ENCODE measurements at places on chromosomes 2 and 18.

DNA sequence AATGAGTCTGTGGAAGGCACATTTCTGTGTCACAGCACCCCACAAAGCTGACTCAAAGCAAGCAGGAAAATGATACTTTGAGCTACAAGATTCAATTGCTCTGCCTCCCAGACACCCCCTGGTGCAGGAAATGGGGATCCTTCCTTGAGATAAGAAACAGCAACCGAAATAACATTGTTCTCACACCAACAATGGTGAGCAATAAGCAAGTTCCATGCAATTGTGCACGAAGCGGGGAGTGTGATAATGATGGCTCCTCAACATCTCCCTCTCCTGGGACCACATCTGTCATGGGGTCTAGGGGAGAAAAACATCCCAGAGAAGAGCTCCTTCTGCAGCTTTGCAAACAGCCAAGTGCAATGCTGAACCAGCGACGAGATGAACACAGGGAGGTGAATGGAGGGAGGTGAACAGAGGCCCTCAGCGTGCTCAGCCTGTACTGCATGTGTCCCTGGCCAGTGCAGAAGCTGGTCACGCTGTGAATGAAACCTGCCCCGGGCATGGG, 67.7 kb downstream of the PDCL3 start:
- no peak for DNase-seq

- DNase-seq: no peak
Measured at GRCh38 chr2:220353897-220354296, 726.5 kb downstream of the SLC4A3 start.

DNA sequence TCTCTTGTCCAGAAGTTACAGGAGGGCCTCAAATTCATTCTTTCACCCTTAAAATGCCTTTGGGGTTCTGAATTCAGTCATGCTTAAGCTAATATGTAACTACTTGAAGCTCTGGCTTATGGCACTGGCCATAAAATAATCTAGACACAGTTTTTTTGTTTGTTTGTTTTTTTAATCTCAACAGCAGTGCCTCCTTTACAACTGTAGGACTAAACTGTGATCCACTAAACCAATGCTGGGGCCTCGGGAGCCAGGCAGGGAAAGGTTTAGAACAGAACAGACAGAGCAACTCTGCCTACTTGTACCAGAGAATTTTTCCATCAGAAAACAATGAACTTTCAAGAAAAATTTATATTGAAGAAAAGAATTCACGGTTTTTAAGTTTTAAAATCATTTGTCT, 1.7 kb downstream of the STAM2 start:
- no peak for DNase-seq

GRCh38 chr18:25921677-25922421, 168.6 kb downstream of the SS18 start:
- DNase-seq: peak; percentile 47

DNA sequence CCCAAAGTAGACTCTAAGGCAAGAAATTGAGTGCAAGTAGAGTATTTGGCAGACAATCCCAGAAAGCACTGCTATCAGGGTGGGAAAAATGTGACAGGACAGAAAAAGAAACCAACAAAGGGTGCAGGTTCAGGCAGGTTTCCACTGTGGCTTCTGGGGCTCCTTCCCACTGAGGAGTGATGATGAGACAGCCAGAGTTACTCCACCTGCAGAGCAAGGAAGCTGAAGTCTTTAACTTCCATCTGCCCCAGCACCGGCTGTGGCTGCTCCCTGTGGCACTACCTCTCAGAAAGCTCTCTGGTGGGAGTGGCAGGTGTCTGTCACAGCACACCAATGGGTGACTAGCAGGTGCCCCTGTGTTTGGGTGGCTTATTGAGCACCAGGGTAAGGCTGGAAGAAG, 37.6 kb upstream of the ACKR3 start:
- no peak for DNase-seq

DNA sequence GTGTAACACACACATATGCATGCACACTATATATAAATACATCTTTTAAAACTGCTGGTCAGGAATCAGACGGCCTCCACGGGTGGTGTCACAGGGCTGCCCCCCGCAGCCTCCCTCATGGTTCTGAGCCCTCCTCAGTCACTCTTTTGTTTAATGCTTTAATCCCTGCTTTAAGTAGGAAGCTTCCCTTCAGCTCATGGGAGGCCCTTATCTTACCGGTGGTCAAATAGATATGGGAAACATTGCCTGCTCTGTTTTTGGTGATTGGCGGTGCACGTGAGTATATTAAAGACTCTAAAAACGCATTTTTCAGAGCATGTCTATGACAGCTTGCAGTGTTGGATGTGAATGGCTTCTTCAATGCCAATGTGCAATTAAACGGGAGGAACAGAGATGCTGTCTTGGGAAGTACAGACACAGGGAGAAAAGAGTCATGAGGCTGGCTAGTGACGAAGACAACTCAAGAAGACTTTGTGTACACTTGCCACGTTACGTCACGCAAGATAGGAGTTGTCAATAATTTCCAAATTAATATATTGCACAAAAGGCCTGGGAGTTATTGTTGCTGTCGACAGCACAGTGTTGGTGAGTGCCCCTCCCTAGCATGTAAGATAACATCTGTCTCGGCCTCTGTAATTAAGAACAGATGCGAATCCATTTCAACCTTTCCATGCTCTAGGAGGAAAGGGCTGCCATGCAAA, 23.3 kb downstream of the GNLY start:
- no peak for DNase-seq

DNA sequence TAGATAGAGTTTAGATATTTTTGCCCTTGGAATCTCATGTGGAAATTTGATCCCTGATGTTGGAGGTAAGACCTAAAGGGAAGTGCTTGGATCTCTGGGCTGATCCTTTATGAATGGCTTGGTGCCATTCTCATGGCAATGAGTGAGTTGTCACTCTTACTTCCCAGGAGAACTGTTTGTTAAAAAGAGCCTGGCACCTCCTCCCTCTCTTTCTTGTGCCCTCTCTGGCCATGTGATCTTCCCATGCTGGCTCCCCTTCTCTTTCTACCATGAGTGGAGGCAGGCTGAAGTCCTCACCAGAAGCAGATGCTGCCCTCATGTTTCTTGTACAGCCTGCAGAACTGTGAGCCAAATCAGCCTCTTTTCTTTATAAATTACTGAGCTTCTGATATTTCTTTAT, 276.9 kb downstream of the ZNF804A start:
- DNase-seq: no peak

GRCh38 chr2:96546321-96546720, 9.8 kb downstream of the ARID5A start:
- DNase-seq: no peak

DNA sequence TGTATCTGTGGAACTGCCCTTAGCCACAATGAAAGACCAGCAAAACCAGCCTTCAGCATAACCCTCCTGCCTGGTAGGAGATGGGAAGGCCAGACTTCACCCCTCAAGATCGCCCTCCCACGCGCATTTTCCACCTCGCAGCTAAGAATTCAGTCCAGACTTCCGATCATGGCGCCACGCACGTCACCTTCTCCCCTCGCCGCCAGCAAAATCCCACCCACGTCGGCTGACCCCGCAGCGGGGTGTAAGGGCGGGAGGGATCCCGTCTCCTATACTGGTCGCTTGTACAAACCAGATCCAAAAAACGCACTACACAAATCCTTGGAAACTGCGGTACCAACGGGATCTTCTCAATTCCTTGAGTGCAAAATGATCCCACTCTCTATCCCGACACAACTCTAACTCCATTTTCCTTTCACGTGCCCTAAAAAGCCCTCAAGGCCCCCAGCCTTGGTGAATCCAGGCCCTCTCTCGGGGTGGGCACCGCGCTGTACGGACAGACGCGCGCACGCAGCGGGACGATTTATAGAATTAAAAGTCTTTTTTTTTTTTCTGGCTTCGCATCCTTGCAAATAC, 1.0 kb upstream of the BMPR2 start:
- peak; percentile 72 for DNase-seq

GRCh38 chr2:24164416-24164973, 10.4 kb upstream of the FAM228A start:
- DNase-seq: no peak

DNA sequence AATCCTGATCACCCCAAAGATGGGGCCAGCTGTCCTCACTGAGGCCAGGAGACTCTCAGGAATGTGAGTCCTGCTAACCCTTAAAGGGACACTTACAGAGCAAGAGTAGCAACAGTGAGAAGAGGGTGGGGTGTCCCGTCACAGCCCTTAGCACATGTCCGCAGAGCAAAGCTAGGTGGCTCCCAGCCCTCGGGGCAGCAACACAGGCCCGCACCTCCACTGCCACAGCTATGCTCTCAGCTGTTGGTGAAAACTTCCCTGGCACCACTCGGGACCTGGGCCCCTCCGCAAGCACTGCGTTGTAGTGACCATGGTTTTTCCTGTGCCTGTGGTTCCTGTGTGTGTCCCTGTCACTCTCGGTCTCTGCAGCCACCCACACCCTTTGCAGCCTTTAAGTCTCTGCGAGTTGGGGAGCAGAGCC, 76.4 kb upstream of the UXS1 start:
- DNase-seq: no peak
